Stimulated activated CD8-positive, alpha-beta memory T cell treated with anti-CD3 and anti-CD28 coated beads, Interleukin-2, amount 100 ng/mL, for 1 hour (primary cell): ENCODE measurements at places on chromosomes 4 and X.

DNA sequence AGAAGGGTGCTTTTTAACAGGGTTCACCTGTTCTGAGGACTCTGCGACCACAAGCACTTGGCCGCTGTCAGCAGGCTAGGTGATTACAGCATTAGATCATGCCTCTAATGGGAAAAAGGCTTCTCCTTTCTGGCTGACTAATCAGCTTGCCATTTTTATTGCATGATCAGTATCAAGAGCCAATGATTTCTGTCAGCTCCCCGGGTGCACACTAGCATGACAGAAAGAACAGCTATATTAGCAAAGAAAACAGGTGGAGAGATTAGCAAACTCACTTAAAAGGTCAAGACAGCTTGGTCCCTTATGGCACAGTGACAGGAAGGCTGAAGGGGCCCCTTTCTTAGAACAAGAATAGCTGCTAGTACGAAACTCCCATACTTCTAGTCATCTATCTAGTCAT is 170.0 kb downstream of the SMIM20 start:
- no peak for DNase-seq

DNA sequence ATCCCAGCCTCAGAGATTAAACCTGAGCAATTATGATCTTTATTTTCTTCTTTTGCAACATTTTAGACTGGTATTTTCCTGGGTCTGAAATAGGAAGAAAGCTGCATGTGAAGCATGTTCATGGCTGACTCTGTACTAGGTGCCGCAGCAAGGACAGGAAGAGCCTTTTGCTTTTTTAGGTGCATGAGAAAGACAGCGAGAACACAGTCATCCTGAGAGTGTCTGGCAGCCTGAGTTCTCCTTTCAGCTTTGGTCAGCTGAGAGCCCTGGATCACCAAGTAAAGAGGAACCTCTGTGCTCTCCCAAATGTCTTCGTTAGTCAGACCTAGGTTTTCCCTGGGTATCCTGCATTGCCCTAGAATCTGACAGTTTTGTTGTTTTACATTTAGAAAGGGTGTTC is 29.8 kb downstream of the FAM149A start:
- DNase-seq, result no peak

DNA sequence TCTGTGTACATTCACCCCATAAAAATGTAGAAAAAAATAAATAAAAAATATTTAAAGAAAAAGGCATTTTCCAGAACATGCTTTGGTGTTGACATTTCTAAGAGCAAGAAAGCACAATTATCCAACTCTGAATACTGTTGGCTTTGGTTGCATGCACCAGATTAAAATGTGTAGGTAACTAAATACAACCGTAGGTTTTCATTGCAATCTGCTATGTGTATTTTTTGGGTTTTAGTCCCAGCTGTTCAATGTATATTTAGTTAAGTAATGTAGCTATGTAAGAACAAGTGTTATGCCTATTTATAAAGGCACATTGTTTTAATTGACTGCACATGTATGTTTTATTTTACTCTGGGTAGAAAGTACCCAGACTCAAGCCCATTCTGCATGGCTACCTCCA is 108.1 kb upstream of the PAQR3 start:
- no peak for DNase-seq

- DNase-seq, result no peak
Observed at GRCh38 chr4:74278490-74278889, 29.8 kb upstream of the EPGN start.

- no peak for DNase-seq
Observed at GRCh38 chr4:109004418-109004817, 241.6 kb upstream of the ETNPPL start.
